ENCODE measurements at places on chromosomes 5 and 9.

DNA sequence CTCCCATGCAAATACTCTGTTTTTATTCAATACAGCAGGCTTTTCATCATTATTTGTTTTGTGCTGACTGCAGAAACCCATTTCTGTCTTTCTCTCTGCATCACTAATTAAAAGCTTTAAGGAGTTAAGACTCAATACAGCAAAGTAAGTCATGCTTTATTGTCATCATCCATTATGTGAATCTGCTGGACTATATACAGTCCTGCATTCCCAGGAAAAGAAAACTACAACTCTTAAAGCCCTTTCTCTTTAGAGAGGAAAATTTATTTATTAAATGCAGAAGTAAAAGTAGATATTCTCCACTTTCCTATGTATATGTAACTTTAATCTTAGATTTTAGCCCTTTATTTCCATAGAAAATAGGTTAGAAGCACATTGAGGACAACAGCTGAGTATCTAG, 706.6 kb upstream of the RGMB start:
- no peak for DNase-seq

DNA sequence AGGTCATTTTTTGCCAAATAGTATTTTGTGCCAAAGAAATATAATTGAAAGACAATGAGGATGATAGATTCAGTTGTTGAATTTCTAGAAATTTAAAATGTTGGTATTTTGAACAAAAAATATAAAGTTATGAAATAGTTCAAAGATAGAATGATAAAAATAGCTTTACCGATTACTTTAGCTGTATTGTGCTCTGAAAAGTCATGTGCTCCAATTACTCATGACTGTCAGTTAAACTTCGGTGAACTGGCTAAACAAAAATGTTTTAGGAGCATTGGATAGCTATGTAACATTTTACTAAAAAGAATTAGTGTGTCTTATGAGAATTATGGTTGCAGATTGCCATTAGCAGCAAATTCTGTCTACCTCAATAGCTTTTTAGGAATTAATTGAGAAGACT, 177.3 kb upstream of the VCAN start:
- DNase-seq = no peak

DNA sequence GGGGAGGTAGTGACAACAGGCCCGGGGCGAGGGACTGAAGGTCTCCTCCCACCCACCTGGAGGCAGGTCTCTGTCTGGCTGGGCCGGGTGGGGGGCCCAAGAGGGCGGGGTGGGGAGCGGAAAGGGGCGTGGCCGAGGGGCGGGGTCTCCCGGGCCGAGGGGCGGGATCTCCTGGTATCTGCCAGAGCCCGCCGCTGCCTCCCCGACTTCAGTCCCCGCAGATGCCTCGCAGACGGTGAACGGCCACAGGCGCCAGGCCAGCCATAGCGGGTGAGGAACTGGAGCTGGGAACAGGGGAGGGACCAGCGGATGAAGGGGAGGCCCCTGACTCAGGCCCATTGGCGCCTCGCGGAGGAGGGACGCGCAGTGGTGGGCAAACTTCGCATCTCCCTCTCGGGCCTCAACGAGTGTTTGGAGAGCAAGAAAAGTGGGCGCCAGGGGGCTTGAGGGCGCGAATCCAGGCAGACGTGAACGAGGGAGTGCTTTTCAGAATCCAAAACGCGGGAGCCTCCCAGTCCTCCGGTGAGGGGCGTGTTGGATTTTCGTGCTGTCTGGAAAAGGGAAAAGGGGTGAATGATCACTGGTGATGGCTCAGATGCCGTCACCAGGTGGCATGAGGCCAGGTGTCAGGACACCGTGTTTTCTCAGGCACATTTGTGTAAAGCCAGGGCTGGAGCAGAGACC, at the start of gene ADGRD2:
TSS of gene ADGRD2 (plus strand) at position 211 of the 684 bp plus-strand sequence. CDS start 1,216 bp downstream, outside the sequence.
- DNase-seq = no peak

- DNase-seq = no peak
These were observed 194.6 kb downstream of the AOPEP start for GRCh38 chr9:94921092-94921471.

DNA sequence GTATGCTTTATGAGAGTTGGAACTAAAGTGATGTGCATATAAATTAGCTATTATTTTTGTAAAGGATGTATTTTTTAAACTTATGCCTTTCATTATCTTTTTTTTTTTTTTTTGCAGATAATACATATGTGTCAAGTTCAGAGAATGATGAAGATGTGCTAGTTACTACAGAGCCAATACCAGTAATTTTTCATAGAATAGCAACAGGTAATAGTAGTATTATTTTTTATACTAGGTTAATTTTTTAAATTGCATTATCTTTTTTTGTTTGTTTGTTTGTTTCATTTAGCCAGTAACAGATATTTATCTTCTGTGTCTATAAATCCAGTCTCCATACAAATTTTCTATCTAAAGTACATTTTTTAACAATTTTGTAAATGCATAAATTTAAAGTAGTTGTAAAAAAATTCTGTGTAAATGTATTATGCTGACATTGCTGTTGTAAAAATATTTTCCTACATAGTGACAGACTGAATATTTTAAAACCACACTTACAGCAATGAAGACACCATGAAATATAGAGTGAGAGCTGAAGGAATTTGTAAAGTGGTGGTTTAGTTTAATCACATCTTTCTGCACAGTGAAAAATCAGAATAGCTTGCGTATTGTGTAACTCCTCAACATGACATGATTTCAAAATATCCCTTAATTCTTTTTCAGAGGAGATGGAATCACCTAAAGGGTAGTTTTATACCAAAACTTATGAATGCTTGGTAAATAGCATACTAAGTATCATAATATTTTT, 93.3 kb downstream of the PARP8 start:
- no peak for DNase-seq

- no peak for DNase-seq
These were observed 250.7 kb downstream of the KCTD16 start for GRCh38 chr5:144421411-144421810.

- DNase-seq = no peak
These were observed 1717.9 kb downstream of the EFNA5 start for GRCh38 chr5:105952875-105953274.

DNA sequence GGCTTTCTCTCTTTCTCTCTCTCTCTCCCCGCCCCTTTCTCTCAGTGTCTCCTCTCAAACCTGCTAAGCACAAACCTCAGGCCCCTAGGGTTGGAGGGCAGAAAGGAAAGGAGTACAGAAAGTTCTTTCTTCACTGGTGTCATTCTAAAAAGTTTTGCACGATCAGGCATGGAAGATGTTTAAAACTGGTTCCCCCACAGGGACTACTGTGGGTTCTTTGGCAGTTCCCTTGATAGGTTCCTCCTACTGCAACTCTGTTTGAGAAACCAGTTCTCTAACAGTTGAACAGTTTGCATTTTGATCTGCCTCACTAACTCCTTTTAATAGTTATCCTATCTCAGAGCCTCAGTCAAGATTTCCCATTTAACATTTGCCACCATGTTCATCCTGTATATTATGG, 82.9 kb downstream of the CDO1 start:
- no peak for DNase-seq

GRCh38 chr5:56026863-56027300, 32.1 kb upstream of the IL6ST start:
- peak; percentile 89 for DNase-seq

- DNase-seq = no peak
These were observed 244.7 kb downstream of the ICE1 start for GRCh38 chr5:5667136-5667554.

GRCh38 chr9:99259231-99259918, 37.3 kb downstream of the SEC61B start:
- no peak for DNase-seq

- DNase-seq = no peak
These were observed 521.3 kb downstream of the KCTD16 start for GRCh38 chr5:144691936-144692335.

DNA sequence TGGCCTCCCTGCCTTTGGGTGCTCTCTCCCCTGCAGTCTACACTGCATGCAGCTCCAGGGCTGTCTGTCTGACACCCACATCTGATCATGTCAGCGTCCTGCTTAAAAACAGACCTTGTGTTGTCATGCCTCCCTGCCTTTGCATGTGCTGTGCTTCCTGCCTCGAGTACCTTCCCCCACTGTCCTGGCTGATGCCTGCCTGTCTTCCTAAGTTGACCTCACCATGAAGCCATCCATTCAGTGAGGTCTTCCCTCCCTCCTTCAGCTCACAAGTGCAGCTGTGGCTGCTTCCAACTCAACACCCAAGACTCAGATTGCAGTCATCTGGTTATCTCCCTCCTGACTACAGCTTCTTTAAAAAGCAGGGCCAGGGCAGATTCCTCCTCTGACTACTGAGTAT, 5.5 kb downstream of the ANGPTL2 start:
- no peak for DNase-seq

Measured in non-pigmented ciliary epithelial cell (primary cell).